ENCODE measurements at places on chromosomes 13 and 19. TPM values are rescaled to one million over a fixed set of nuclear protein-coding genes. Genes with fewer than 3 reads are reported as not detected.

The GDF15 gene
- total RNA-seq = 55.3 TPM

The PTH2 gene
- total RNA-seq = not detected

The SPACA6 gene
- total RNA-seq = 3.6 TPM

The ATP4A gene
- total RNA-seq = not detected

The CAPN12 gene
- 8.8 TPM for total RNA-seq

The URI1 gene
- 59.5 TPM for total RNA-seq

DNA sequence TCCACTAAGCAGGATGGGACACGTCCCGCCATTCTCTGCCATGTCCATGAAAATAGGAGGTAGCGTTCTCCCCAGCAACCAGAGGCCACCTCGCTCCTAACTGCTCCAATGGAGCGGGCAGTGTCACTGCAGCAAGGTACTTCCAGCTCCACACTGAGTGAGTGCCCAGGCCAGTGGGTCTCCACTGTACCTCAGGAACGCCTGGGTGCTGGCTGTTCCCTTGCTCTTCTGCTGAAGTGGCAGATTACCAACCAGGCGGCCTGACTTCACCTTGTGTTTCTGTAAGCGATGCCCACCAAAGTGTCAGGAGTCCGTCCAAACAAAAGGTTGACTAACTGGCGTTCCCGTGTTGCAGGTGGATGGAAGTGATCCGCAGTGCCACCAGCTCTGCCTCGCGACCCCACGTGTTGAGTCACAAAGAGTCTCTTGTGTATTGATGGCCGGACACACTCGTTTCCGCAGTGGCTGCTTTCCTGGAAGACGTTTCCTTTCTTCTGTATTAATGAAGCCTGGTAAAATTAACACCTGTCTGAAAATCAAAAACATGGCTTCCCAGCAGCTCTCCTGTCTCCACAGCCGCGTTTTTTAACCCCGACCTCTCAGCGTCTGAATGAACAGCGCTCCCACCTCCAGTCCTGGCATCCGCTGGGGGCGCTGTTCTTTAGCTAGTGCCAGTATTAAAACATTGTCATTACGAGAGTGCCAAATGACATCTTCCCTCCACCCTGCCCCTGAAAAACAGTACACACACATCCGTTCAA, 128.8 kb downstream of the STK24 start:
- DNase-seq = no peak

- no peak for DNase-seq
Observed at GRCh38 chr19:2425622-2426581, 1.5 kb downstream of the TIMM13 start.

GRCh38 chr13:27137759-27138158, 33.9 kb downstream of the USP12 start:
- no peak for DNase-seq

DNA sequence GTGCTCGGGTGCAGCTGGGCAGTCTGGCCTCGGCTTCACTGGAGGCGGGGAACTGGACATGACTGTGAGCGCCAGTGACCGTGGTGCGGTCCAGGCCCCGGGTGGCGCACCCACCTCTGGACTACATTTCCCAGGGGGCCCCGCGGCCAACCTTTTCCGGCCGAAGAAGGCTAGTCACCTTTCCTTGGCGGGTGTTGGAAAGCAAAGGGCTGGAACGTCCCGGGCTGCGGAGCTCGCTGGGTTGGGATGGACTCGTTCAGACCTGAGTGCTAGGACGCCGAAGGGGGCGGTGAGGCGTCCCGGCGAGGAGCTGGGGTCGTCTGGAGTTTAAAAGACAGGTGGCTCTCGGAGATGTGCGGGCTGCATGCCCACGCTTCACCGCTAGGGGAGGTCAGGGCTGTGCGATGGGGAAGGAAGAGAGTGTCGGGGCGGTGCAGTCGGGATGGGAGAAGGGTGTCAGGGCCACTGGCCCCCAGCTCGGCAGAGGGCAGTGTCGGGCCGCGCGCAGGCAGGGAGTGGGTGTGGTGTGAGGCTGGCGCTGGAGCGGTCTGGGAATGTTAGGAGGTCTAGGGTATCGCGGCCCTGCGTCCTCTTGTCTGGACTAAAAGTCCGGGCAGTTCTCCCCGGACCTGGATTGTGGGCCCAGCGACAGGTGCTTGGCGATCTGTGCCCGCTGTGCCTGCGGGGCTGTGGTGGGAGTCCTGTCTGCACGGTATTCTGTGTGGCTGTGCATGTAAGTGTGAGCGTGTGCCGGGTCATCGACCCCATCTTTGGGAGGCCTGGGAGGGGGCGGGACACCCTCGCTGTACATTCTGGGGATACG, 57.1 kb downstream of the ZNF568 start:
- DNase-seq = no peak

- DNase-seq = peak; percentile 57
Observed at GRCh38 chr19:8615813-8616596, 5.5 kb upstream of the ADAMTS10 start.

- DNase-seq = peak; percentile 32
Observed at GRCh38 chr19:55257461-55258420, 1.1 kb downstream of the PPP6R1 start.

DNA sequence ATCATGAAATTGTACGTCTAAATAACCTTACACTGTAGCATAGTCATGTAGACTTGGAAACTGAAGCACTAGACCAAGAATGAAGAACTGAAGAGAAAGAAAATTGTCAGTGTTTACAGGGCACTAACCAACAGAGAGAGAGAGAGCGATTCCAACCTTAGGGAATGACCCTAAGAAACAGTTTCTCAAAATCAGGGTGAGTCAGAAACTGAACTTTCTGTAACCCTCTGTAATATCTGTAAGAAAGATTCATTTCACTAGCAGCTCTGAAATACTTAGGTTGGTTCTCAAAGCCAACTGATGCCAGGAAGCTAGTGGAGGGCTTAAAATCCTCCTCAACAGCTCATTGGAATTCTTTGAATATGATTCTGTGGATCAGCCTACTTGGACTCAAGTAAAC, 936.9 kb downstream of the EFNB2 start:
- DNase-seq = no peak

GRCh38 chr19:40976134-40976533, 14.9 kb upstream of the CYP2B6 start:
- DNase-seq = no peak

- DNase-seq = no peak
Observed at GRCh38 chr13:100234524-100235136, 145.7 kb downstream of the PCCA start.

DNA sequence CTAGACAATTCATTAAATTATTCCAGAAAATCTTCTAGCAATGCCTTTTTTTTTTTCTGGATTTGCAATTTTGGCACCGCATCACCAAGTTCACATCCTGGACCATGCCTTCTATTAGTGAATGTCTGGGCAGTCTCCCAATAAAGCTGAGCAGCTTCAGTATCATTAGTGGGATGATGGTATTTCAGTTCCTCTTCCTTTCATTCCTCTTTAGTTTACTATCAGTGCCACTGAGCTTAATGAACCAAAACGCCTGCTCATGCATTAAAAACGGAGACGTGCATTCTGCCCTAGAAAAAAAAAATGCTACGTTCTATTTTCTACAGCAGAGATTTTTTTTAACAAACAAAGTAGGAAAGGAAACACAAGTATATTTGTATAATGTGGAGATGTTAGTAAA, 343.0 kb downstream of the PCDH9 start:
- no peak for DNase-seq
